ENCODE measurements at places on chromosomes 4 and X.

DNA sequence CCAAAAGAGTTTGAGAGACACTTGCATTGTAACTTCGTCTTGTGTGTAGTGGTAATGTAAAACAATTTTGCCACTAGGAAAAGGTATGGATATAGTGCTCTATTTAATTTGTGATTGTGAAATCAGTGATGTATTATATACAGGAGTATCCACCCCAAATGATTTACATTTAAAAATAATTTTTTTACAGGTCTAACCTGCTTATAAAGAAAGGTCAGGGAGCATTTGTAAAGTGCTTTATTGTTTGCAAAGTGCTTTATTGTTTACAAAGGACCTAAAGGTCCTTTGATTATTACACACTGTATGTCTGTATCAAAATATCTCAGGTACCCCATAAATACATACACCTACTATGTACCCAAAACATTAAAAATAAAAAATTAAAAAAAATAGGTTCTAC, 70.3 kb downstream of the DCK start:
- DNase-seq: no peak

DNA sequence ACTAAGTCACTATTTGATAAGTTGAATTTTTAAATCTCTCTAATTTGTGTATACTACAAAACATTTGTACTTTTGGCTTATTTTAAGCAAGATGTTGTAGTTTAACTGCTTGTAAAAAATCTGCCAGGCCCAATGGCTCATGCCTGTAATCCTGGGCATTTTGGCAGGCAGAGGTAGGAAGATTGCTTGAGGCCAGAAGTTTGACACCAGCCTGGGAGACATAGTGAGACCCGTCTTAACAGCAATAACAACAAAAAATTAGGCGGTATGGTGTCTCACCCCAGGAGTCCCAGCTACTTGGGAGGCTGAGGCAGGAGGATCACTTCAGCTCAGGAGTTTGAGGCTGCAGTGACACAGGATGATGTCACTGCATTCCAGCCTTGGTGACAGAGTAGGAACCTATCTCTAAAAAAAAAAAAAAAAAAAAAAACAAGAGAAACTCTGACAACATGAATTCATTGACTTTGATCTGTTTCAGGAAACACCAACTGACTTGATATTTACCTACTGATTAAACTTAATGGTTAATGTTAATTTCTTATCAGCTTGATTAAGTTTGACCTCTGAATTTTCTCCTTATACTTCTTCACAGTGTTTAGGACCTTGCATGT, 8.9 kb downstream of the FHIP1A start:
- no peak for DNase-seq

DNA sequence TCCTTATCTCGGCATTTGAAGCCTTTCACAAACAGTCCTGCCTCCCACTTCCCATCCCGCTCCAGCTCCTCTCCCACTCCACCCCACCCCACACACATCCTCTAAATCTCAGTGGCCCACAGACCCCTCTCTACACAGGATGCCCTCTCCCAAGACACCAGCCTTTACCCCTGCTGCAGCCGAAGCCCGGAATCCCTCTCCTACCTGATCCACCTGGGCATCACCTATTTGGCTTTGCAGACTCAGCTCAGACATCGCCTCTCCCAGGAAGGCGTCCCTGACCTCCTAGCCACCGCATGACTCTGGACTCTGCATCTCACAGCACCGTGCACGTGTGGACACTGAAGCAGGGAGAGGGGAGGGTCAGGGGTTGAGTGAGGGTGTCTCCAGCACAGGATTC, 11.5 kb downstream of the PPP2R2C start:
- DNase-seq: no peak

DNA sequence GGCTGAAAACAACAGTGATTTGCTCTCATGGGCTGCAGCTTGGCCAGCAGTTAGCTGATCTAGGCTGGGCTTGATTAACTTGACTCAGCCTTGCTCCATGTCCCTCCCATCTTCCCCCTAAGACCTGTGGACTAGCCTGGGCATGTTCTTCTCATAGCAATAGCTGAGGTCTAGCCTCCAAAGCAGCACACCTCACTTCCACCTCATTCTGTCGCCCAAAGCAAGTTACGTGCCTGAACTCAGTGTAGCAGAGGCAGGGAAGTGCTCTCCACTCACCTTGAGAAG, 62.2 kb downstream of the EVC start:
- DNase-seq: peak; percentile 62

DNA sequence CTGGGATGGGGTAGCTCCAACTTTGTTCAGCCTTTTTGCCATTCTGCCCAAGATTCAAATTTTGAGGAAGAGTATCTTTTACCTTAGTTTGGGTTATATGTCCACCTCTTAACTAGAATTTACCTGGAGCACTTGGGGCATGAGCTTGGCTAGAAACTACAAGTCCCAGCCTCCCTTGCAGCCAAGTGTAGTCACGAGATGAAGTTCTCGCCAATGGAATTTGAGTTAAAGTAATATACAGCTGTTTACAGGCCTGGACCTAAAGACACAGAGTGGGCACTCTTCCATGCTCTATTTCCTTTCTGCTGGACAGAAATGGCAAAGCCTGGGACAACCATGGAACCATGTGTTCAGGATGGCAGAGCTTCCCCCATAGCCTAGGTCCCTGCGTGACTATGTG, 233.6 kb upstream of the GATB start:
- DNase-seq: no peak

DNA sequence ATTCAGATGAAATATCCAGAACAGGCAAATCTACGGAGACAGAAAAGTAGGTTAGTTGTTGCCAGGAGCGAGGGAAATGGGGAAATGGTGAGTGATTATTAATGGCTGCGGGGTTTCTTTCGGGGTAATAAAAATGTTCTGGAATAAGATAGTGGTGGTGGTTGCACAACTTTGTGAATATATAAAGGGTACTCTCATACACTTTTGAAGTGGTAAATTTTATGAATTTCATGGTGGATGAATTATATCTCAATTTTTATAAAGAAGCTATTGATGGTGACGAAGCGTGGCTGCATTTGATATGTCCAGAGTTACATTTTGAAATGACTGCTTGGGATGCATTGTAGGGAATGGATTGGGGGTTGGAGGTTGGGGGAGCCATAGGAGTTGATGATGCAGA, 16.3 kb downstream of the FAM47E start:
- no peak for DNase-seq

- no peak for DNase-seq
Observed at GRCh38 chrX:21934414-21934813, 6.1 kb upstream of the SMS start.

GRCh38 chr4:74402692-74403456, 37.9 kb downstream of the EREG start:
- DNase-seq: no peak

DNA sequence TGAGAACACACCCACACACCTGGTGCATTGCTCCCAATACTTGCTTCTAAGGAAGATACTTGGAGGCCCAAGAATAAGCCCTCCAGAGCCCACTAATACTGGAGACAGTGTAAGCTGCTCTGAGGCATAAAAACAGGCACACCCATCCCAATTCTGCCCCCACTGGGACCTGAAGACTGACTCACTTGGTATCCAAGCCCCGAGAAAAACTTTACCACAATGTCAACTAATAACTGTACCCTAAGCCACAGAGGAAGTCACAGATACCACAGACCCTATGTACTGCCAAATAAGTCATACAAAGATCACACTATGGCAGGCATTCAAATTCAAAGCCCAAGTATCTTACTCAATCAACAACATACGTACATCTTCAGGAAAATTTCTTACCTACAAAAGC, 398.2 kb upstream of the SPANXN1 start:
- no peak for DNase-seq

- DNase-seq: no peak
Observed at GRCh38 chrX:7620560-7620959, 222.4 kb upstream of the VCX start.

- DNase-seq: no peak
Observed at GRCh38 chrX:103554687-103555424, 30.5 kb upstream of the TCEAL4 start.

- DNase-seq: no peak
Observed at GRCh38 chr4:74555231-74555630, 110.3 kb downstream of the AREG start.

GRCh38 chr4:40827758-40828157, 78.0 kb downstream of the NSUN7 start:
- DNase-seq: no peak

- no peak for DNase-seq
Observed at GRCh38 chr4:175622887-175623286, 189.2 kb downstream of the GPM6A start.

- DNase-seq: no peak
Observed at GRCh38 chrX:48509245-48509590, 426 bp downstream of the PORCN start.
